ENCODE measurements at places on chromosomes 11 and 22.

DNA sequence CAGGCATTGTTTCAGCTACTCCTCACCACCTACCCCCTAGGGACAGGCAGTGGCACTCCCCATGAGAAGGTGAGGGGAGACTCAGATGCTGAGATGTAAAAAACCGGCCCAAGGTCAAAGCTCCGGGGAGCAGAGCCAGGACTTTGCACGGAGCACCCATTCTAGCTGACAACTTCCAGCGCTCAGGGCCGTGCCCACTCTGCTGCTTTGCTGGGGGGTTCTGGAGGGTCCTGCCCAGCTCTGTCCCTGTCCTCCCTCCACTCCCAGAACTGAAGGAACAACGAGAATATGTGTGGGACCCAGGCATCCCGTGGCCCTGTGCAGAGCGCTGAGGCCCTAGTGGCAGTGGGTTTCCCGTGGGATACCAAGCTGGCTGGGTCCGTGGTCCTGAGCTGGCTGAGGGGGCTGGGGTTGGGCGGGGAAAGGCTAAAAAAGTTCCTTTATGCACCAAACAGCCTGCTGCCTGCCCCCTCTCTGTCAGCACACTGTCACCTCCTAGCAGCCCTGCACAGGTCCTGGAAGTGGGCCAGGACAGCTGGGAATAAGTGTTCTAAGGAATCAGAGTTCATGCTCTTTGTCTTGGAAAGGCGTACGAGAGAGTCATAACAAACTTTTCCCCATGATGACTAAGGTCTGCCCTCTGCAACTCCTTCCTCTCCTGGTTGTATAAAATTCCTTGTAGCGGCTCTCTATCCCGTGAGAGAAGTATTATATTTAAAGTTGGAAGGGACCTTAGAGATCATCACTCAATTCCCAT lies 1.9 kb downstream of the MS4A10 start:
- no peak for DNase-seq

DNA sequence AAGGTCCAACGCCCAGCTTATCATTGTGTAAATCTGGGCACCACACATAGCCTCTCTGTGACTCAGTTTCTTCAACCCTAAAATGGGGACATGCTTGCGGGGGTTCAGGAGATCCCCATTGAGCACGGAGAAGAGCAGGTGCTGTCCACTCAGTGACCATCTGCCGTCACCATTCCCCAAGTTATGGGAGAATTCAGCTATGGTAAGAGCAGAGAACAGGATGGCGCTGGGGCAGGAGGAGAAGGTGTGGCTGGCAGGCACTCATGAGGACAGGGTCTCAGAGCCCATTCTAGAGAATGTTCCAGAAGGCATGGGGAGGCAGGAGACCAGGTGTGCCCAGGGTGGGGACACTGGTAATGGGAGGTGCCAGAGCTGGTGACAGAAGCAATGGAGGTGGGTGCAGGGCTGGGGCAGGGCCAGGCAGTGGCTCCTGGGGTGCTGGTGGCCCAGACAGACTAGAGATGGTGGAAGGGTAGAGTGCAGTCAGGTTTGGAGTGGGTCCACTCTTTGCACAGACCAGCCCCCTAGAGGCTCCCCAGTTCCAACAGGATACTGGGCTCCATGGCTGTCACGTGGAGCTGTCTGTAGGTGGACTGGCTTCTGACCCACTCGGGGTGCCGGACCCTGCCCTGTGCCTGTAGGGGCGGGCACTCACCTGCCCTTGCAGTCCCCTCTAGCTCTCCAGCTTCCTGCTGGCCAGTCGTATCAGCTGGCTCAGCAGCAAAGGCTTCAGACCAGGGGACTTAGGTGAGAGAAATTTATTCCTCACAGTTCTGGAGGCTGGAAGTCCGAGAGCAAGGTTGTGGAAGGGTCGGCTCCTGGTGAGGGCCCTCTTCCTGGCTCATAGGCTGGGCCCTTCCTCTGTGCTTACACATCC lies 84.7 kb downstream of the CDKN1C start:
- DNase-seq = no peak

- no peak for DNase-seq
Measured at GRCh38 chr11:68976563-68976962, 4.2 kb downstream of the MRGPRD start.

DNA sequence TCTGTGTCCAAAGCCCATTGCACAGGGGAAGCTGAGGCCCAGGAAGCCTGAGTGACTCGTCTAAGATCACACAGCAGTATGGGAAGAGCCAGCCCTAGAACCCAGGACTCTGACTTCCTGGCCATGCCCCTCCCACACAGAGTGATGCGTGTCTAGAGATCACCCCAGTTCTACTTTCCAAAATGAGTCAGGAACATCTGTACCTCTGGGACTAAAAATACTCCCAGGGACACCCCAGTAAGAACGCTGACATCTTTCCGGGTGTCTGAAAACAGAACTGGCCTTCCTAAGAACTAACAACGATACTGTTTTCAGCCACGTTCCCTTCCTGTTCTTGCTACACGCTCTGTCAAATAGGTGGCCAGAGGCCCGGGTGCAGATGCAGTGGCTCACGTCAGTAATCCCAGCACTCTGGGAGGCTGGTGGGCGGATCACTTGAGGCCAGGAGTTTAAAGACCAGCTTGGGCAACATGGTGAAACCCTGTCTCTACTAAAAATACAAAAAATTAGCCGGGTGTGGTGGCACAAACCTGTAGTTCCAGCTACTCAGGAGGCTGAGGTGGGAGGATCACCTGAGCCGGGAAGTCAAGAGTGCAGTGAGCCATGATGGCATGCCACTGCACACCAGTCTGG lies 21.7 kb upstream of the PDGFB start:
- no peak for DNase-seq

- DNase-seq = no peak
Measured at GRCh38 chr11:129315781-129316579, 59.7 kb upstream of the BARX2 start.

Data from NCI-H460 (cell line).